ENCODE measurements at places on chromosomes 2 and 18.

- no peak for DNase-seq
These were observed 6.6 kb downstream of the KIF1A start for GRCh38 chr2:240813231-240813921.

DNA sequence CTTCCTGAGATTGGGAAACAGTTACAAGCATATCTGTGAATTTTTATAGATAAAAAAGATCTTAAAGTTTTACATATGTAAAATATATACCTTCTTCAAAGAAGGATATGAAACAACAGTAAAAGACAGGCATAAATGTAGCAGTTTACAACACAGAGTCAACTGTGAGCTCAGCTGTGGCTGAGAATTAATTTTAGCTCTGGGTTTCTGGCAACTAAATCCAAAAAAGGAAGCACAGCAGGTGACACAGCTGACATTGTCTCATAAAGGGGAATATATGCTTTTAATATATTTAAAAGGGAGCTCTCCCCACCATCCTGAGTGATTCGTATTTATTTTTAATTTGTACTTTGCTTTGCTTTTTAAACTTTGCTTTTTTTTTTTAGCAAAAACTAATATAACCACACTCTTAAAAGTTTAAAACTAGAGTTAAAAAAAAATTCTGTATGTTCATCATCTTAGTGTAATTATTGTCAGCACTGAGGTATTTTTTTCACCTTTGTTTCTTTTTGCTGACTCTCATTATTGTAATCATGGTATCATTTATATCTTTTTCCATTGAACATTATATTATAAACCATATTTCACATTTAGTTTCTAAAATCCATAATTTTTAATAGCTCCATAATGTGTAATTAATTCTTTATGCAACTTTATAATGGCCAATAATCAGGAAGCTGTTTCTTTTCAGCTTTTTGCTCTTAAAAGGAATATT, 6.7 kb downstream of the TUBB6 start:
- no peak for DNase-seq

DNA sequence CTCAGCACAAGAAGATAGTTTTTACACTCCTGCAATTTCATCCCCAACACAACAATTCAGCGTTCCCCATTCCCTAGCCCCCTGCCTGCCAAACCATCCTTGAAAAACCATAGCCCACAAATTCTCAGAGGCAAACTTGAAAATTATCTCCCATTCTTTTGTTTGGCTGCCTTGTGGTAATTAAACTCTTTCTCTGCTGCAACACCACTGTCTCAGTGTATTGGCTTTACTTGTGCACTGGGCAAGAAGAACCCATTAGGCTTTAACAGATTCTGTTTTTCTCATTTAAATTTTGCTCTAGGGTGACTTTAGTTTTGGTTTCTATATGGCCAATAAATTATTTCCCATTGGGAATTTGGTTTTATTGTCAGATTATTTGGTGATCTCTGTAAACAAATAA, 23.2 kb upstream of the FTCDNL1 start:
- no peak for DNase-seq

DNA sequence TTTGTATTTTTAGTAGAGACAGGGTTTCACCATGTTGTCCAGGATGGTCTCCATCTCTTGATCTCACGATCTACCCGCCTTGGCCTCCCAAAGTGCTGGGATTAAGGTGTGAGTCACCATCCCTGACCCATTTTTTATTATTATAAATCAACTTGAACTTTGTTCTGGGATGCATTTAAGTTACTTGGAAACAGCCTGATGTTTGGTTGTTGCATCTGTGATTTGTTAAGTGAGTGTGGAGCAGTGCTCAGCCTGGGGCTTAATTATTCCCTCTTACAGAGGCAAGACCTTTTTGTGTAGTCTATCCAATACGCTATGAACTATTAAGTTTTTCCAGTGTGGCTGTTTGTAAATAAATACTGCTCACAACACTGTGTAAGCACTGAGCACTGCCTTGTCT, 32.6 kb downstream of the MTA3 start:
- DNase-seq, result no peak

GRCh38 chr2:109231996-109232705, 103.1 kb downstream of the SH3RF3 start:
- DNase-seq, result no peak
